ENCODE measurements at places on chromosomes 6 and 20.
A peak's percentile ranks its signal among the peaks of the same experiment; 100 is the strongest.

- DNase-seq: no peak
These were observed 40.6 kb upstream of the RIPPLY2 start for GRCh38 chr6:83812595-83812994.

DNA sequence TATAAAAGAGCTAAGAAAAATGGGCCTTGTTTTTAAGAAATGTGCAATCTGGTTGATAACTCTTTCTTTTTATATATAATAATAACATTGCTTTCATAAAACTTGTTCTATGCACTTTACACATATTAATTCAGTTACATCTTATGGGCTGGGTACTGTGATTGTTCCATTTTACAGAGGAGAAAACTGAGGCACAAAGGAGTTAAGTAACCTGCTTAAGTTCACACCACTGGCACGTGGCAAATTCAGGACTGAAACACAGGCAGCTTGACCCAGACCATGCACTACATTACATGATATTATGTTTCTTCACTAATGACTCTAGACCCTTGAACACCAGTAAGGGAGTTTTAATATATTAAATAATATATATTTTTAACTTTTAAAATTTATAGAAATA, 15.4 kb upstream of the IYD start:
- DNase-seq: no peak

- DNase-seq: no peak
These were observed 143.0 kb upstream of the AHI1 start for GRCh38 chr6:135640449-135641111.

DNA sequence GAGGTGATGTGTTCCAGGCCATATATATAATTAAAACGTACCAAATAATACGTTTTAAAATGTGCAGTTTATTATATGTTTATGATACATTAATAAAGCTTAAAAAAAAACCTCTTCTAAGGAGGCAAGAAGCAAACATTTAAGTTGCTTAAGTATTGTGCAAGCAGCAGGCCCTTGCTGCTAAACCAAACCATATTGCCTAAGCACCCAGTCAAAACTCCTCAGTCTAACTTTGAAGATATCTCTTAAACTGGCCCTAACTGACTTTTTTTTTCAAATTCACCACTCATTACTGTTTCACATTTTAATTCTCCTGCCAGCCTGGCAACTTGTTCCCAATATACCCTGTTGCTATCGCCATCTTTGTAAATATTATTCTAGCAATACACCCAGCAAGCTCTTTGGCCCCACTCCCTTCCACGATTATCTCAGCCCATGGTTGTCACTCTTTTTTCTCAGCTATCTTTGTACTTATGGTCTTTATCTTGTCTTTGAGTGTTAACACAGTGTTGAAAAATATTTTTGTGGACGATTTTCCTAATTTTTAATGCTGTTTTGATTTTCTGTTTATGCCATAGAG, 60.9 kb downstream of the C6orf58 start:
- DNase-seq: no peak

DNA sequence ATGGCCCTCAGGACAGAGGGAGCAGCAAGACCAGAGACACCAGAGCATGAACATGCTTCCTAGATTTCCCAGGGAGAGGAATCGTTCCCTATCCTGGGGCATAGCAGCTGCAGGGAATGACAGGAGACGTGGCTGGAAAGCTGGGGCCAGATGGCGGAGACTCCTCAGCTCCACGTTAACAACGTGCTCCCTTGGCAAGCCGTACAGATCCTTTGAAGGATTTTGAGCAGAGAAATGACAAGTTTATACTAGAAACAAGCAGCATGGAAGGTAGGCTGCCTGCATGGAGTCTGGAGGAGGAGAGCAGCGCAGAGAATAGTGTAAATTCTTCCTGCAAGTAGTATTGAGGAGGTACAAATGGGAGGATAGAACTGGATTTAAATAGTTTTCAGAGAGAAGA, 11.7 kb downstream of the MYLIP start:
- no peak for DNase-seq

DNA sequence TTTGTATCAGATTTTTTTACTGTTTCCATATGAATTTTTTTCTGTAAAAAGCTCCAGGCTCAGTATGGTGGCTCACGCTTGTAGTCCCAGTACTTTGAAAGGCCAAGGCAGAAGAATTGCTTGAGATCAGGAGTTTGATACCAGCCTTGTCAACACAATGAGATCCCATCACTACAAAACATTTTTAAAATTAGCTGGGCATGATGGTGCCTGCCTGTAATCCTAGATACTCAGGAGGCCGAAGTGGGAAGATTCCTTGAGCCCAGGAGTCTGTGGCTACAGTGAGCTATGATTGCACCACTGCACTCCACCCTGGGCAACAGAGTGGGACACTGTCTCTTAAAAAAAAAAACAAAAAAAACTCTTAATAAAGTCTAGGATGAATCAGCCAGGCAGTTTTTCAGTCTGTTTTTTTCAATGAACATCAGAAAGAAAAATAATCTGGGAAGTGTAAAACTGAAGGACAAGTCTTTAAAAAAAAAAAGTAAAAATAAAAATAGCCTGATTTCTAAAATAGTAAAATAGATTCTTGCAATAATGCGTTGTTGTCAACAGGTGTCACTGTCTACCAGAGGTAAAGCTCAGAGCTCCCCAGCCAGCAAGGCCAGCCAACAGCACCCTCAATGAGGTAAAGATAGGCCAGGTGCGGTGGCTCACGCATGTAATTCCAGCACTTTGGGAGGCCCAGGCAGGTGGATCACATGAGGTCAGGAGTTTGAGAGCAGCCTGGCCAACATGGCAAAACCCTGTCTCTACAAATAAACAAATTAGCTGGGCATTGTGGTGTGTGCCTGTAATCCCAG, 9.3 kb upstream of the ATG5 start:
- peak; percentile 73 for DNase-seq
